ENCODE measurements at places on chromosomes 11 and 22. TPM values are rescaled to one million over a fixed set of nuclear protein-coding genes. Genes with fewer than 3 reads are reported as not detected.
A peak's percentile ranks its signal among the peaks of the same experiment; 100 is the strongest.

- DNase-seq = no peak
Measured at GRCh38 chr11:58916637-58917036, 22.7 kb upstream of the GLYATL1 start.

DNA sequence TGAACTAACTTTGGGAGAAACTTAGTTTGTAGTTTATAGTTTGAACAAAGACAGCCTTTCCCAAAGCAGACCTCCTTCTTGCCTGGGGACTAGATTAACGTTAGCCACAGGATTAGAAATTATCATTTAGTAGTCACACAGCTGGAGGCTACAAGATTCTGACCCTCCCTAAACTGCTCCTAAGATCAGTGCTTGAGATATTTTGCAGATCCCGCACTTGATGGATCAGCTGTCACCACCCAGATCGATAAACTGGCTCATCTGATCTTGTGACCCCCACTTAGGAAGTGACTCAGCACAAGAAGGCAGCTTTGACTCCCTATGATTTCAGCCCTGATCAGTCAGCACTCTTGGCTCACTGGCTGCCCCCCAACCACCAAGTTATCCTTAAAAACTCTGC lies 1.6 kb downstream of the SLC22A24 start:
- no peak for DNase-seq

- DNase-seq = no peak
Measured at GRCh38 chr11:46216019-46216764, 61.3 kb upstream of the CREB3L1 start.

- no peak for DNase-seq
Measured at GRCh38 chr11:88523386-88524071, 186.0 kb upstream of the CTSC start.

- no peak for DNase-seq
Measured at GRCh38 chr22:24876700-24877099, 69.8 kb downstream of the LHFPL7 start.

GRCh38 chr11:123429913-123430720 lies at the start of gene GRAMD1B:
GRAMD1B (plus strand) TSS chr11:123430269; CDS start chr11:123430793, 524 bp downstream.
- peak; percentile 79 for DNase-seq

DNA sequence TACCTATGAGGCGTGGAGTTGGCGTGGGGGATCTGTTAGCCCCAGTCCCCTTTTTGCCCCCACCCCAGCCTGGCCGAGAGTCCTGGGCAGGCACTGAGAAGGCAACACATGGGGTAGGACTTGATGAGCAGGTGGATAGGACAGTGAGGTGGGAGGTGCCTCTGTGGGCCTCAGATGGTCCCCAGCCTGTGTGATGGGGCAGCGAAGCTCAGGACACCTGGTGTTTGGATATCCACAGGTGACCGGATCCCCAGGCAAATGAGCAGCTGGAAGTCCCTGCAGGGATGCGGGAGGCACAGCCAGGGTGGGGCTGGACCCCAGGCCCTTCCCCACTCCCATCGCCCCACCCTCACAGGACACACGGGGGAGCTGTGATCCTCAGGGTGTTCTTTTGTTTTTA lies 9.7 kb downstream of the FBLN1 start:
- no peak for DNase-seq

DNA sequence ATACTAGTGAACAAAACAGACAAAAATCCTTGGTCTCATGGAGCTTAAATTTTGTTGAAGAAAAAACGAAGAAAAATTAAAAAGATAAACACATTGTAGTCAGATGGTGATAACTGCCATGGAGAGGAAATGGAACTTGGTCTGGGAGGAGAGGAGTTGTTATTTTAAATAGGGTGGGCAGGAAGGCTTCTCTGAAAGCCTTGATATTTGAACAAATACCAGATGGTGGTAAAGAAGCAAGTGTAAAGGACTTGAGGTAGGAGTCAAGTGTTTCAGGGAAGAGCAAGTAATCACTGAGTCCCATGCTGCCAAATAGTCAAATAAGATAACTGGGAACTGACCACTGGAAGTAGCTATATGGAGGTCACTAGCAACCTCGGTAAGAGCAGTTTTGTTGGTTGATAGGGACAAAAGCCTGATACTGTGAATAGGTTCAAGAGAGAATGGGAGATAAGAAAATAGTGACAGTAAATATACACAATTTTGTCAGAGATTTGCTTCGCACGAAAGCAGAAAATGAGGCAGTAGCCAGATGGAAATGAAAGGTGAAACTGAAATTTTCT lies 55.1 kb downstream of the SESN3 start:
- DNase-seq = no peak

DNA sequence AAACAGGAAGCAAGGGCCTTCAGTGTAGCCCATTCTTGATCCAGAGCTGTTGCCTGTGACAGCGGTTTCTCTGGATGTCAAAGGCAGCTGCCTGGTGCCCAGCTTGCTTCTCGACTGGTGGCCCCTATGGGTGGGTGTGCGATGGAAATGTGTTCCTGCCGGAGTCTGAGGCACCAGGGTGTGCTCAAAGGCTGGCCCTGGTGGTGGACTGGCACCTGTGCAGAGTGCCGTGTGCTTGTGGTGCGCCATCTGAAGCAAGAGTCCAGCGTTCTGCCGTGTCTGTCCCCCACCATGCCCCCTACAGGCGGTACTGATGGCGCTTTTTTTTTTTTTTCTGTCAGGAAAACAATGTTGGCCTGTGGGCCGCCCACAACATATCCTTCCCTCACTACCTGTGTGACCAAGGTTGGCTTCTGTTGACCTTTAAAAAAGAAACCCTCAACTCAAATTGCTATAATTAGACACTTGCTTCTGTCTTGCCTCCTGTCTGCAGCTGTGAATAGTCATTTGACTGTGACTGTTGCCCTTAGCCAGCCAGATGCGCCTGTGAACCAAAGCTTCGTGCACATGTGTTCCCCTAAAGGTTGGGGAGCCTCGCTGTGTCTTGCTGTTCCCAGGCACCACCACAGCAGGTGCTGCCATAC lies 4.7 kb upstream of the RANBP1 start:
- peak; percentile 84 for DNase-seq

- no peak for DNase-seq
Measured at GRCh38 chr11:80155412-80156017, 714.7 kb upstream of the TENM4 start.

DNA sequence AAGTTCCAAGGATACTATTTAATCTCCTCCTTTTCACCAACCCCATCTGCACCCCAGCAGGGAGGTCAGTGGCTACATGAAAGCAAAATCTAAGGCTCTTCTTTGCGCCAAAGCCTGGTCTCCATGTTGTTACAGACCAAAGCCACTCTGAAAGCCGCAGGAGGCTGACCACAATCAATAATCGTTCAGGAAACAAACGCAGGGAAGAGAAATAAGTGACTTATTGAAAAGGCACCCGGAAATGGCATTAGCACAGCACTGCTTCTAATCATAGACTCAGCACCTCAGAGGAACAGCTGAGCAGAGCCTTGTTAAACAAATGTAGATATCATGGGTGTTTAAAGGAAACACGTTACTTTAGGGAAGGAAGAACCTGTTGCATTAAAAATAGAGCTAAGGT lies 183.9 kb downstream of the KIRREL3 start:
- no peak for DNase-seq

- no peak for DNase-seq
Measured at GRCh38 chr11:95291946-95292345, 60.9 kb upstream of the SESN3 start.

- DNase-seq = no peak
Measured at GRCh38 chr22:48941903-48942575, 885.6 kb downstream of the BRD1 start.

- DNase-seq = no peak
Measured at GRCh38 chr11:34653851-34654482, 33.1 kb downstream of the EHF start.

The F2 gene
- polyA plus RNA-seq = 0.07 TPM

The MS4A12 gene
- 0.39 TPM for polyA plus RNA-seq

The CCDC88B gene
- 480 TPM for polyA plus RNA-seq

The APOBEC3C gene
- 29.6 TPM for polyA plus RNA-seq

The CCDC89 gene
- polyA plus RNA-seq = 0.78 TPM

The CRYBA4 gene
- polyA plus RNA-seq = 1.6 TPM

The TSPAN32 gene
- 15.7 TPM for polyA plus RNA-seq

The OLFML1 gene
- polyA plus RNA-seq = 0.39 TPM

The CTSW gene
- 4.2 TPM for polyA plus RNA-seq

Measured in thymus (tissue), 14 donors.